ENCODE measurements at places on chromosomes 2 and 18.

DNA sequence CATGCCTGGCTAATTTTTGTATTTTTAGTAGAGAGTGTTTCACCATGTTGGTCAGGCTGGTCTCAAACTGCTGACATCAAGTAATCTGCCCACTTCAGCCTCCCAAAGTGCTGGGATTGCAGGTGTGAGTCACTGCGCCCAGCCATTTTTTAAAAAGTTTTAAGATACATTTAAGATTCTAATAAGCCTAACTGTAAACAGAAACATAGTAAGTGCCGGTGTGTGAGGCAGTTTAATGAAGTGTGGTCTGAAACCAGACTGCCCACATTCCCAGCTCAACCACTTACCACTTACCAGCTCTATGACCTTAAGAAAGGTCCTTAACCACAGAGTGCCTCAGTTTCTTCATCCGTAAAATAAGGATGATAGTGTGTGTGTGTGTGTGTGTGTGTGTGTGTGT lies 42.4 kb downstream of the TMEM237 start:
- no peak for DNase-seq

GRCh38 chr18:24947521-24948305 lies 404.3 kb downstream of the ZNF521 start:
- no peak for DNase-seq

DNA sequence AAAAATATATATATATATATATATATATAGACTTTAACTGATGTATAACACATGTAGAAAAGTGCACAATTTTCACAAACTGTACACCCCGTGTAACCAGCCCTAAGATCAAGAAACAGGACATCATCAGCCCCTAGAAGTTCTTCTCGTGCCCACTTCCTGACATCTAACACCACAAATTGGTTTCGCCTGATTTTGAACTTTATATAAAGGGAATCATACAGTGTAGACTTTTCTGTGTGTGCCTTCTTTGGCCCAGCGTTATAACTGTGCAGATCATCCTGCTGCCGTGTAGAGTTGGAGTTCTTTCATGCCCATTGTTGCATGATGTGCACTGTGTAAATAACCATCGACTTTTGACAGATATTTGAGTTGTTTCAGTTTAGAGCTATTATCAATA lies 41.0 kb downstream of the SMAD7 start:
- DNase-seq: no peak

GRCh38 chr2:15494877-15495276 lies 66.3 kb downstream of the NBAS start:
- no peak for DNase-seq

DNA sequence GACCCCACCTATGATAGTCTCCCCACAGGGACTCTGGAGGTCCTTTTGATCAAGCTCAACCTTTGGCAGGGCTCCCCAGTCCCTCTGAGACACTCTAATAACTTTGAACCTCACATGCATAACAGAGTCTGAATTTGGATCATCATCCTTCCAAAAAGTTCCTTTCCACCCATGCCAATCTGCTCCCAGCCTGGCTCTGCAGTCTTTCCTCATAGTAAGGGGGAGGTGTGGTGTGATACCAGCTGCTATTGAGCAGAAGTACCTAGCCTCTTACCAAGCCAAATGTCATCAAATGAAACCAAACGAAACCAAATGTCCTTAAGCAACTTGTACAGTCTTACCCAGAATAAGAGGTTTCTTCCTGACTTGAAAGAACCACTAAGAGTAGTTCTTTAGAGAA lies 36.5 kb downstream of the DTNA start:
- no peak for DNase-seq

DNA sequence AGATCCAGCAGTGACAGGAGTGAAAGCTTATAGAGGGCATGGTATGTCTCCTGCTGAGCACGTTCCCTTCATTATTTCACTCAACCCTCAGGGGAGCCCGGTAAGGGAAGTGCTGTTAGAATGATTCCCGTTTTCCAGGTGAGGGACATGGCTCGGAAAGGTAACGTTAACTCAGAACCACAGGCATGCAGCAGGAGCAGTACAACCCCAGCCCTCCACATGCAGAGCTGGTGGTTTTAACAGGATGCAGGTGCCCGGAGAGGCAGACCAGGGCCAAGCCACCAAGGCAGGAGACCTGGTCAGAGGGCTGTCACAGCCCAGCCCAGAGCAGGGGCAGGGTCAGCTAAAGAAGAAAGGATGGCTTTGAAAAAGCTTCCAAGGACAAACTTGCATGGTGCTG lies 268.5 kb downstream of the SH3BP4 start:
- DNase-seq: no peak

DNA sequence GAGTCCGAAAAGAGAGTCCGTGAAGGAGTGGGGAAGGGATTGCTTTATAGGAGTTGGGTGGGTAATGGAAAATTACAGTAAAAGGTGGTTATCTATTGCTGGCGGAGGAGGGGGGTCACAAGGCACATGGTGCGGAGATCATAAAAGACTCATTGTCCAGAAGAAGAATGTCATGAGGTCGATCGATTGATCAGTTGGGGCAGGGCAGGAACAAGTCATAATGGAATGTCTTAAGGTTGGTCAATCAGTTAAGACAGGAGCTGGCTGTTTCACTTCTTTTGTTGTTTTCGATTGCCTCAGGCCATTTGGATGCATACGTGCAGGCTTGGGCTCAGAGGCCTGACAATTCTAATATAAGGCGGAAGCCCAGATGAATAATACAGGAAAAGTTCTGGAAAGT lies 473.0 kb upstream of the TNP1 start:
- no peak for DNase-seq

DNA sequence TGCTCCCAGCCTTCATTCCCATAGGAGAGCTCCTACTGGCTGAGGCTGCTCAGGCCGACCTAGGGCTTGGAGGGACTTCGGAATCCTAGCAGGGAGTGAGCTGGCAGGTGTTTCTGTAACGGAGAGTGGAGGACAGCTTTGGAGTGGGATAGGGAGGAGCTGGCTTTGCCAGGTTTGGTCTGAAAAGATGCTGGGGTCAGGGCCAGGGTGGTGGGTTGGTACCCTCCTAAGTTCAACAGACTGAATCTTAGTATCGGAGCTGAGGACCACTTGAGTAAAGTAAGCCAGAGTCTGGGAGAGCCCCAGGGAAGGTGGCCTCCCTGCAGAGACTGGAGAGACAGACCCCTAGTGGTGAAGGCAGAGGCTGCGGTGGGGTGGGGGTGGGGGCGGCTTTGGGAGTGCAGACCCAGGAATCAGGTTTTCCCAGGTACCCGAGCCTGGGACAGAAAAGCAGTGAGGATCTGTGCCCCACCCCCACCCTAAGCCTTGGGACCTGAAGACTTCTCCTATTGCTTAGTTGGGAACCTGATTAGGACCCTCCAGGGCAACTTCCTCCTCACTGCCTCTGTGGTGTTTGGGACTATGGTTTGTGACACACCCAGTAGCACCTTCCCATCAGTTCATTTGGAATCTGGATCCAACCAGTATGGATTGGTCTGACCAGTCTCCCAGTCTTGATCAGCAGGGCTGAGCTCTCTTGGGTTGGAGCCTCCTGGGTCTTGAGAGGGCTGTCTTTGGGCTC lies 3.0 kb downstream of the CNNM4 start:
- no peak for DNase-seq

DNA sequence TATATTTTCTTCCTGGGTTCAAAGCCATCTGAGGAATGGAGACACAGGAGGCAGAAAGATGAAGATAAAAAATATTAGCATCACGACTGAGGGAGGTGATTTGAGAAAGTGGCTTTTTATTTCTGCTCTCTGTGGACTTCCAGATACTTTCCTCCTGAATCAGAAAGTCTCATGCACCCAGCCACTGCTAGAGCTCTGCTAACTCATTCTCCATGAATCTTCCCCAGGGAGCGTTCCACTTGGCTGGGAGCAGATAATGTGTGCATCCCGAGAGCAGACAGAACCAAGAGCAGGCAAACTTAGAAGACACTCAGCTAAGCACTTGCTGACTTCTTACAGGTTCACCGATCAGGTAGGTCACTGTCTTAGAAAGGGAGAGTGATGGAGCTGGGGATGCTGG lies 264.1 kb upstream of the THUMPD2 start:
- no peak for DNase-seq
